ENCODE measurements at places on chromosomes 7 and 10.

DNA sequence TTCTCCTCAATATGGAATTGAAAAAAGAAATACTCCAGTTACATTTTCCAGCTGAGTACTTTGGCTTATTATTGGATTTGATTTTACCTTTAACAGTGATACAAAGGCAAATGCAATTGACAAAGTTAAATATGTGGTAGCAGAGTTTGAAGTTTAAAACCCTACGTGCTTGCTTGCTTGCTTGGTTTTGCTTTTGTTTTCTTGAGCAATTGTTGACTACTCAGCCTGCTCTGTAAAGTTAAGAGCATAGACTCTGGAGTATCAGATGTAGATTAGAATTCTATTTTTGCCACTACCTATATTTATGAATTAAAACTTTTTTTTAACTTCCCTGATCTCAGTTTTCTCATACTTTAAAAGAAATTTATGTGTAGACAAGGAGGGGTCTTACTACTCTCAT is 51.4 kb downstream of the PCDH15 start:
- DNase-seq: no peak

DNA sequence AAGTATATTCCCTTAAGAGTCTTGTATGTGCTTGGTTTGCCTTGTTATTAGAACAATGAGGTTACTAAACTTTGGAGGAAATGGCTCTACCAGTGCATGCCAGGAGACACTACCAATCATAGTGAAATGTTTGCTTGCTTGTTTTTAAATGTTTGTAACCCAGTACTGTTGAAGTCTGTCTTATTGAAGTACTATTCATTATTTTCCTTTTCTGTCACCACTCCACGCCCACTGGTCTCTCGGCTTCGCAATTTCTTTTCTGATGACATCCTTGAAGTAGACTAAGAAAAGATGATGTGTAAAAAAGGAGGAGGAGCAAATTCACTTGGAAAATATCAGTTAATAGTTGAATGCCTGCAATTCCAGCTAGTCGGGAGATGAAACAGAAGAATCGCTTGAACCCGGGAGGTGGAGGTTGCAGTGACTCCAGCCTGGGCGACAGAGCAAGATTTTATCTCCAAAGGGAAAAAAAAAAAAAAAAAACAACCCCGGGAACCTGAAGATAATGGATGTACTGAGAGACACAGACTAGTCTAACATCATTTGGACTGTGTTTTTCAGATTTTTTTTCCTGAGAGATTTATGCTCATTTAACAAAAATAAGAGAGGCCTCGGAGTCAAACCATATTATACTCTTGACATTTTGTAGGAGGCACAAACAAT is 959.4 kb downstream of the PCDH15 start:
- DNase-seq: no peak

- DNase-seq: no peak
Observed at GRCh38 chr10:7300384-7300971, 110.4 kb downstream of the SFMBT2 start.

- DNase-seq: no peak
Observed at GRCh38 chr7:47047384-47047783, 534.5 kb downstream of the TNS3 start.

GRCh38 chr7:38838725-38839385 is 70.1 kb downstream of the VPS41 start:
- no peak for DNase-seq

DNA sequence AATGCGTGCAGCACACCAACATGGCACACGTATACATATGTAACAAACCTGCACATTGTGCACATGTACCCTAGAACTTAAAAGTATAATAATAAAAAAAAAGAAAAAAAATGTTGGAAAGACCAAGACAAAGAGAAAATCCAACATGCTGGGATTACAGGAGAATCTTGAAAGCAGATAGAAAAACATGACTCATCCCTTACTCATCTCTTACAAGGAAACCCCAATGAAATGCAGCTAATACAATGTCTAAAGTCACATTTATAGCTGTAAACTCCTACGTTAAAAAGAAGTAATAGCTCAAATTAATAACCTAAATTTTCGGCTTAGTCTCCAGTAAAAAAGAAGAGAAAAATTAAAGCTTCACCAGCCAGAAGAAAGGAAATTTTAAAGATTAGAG is 47.5 kb upstream of the DGKB start:
- DNase-seq: no peak

DNA sequence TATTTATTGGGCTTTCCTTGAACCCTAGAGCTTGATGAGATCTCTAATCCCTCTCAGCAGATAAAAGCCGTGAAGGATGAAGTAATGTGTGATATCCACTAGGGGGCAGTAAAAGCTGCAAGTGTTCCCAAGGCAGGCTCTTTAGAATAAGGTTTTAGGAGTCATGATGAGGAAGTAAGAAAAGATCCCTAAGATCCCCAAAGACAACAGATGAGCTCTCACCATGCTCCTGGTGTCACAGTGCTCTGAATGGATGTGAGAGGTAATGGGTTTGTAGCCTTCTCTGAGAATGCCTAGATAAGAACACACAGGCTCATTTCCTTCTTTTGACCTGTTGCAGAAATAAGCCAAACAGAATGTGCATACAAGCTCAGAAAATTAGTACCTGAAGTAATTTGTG is 70.4 kb upstream of the ITPRID1 start:
- peak; percentile 71 for DNase-seq

DNA sequence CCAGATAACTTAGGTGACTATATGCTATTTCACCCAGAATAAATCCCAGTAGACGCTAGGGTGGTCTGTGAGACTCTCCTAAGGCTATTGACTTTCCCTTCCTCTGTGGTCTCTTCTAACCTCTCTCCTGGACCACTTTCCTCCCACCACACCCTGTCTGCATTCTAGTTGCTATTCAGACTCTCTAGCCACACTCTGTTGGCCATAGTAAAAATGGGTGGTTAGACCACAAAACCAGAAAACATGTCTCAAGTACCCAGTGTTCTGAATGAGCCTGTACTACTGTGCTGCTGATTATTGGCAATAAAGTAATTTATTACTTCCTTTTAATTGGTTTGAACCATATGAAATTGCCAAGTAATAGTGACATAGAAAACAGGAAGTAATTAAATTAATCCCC is 240.8 kb downstream of the KIF20B start:
- DNase-seq: no peak

GRCh38 chr7:148862481-148862880 is 21.6 kb downstream of the EZH2 start:
- DNase-seq: no peak

- DNase-seq: no peak
Observed at GRCh38 chr7:151695951-151696541, 176.4 kb upstream of the RHEB start.
